Fibroblast of mammary gland (primary cell): ENCODE measurements at places on chromosomes 2 and 18.

GRCh38 chr18:47100212-47100831, 50.0 kb downstream of the HDHD2 start:
- peak; percentile 56 for DNase-seq

DNA sequence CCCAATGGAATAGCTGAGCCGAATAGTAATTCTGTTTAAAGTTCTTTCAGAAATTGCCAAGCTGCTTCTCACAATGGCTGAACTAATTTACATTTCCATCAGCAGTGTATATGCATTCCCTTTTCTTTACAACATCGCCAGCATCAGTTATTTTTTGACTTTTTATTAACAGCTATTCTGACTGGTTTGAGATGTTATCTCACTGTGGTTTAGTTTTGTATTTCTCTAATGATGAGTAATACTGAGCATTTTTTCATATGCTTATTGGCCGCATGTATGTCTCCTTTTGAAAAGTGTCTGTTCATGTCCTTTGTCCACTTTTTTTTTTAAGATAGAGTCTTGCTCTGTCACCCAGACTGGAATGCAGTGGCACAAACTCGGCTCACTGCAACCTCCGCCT, 100.7 kb downstream of the C2orf74 start:
- DNase-seq = no peak

DNA sequence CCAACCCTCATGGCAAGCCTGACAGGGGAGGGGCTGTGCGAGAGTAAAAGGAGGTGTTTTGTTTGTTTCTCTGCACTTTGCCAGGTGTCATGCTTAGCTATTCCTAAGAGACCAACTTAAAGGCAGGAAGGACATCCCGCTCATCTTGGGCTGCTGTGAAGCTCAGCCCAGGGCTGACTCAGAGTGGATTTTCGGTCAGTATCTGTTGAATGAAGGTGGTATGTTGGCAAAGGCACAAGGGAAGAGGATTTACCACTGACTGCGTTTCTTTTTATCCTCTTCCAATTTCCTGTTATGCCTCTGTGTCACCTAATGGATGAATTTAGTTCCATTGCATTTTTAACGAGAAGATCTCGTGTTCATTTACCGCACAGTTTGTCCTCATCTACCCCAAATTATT, 18.9 kb downstream of the TRPM8 start:
- DNase-seq = no peak

DNA sequence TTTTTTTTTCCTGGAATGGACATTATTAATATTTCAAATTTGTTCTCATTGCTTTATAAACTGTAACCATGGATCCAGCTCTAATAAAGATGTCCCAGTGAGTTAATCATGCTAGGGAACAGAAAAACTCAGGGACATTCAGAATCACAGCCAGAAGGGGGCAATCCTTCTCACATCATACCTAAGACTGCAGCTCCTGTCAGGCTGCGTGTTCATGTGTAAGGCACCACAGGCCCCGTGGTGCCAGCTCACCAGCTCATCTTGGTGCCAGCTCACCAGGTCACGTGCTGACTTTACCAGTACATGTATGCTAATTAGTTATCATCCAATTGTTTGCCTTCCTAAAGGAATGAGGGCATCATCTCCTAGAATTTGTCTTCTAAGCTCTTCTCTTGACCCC, 84.7 kb upstream of the NEDD4L start:
- DNase-seq = peak; percentile 65

GRCh38 chr2:187188783-187189631, 259.0 kb downstream of the CALCRL start:
- no peak for DNase-seq

GRCh38 chr18:77079954-77080682, 52.5 kb downstream of the MBP start:
- DNase-seq = no peak

DNA sequence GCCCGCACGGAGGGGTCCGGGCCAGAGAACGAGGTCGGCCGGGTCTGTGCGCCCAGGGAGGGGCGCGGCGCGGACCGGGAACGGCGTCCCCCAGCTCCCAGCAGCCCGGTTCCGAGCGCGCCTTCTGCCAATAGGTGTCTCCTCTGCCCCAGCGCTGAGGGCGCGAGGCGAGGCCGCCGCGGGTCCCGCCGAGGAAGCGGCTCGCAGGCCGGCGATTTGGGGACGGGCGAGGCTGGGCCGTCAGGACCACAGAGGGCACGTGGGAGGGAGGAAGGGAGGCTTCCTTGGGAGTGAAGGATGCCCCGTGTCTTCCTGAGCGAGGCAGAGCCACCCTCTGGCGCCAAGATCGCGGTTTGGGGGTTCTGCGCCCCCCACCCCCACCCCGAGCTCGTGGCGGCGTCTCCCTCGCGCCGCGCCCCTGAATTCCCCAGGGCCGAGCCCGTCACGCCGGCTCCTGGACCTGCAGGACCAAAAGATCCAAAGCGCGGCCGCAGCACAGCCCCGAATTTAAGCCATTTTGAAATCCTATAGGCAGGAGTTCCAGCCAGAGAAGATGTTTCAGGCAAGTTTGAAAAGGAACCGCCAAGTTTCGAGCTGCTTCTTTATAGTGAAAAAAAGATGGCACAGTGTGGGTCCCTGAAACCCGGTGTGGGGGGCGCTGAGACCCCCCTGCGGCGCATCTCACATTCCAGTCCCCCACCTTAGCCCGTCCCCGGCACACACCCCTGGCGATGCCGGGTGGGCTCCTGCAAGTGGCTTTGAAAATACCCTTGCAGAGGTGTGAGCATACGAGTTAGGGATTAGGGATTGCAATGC, 909 bp downstream of the NFATC1 start:
- DNase-seq = peak; percentile 32

GRCh38 chr2:238670111-238670585, 177.7 kb upstream of the TWIST2 start:
- peak; percentile 95 for DNase-seq

DNA sequence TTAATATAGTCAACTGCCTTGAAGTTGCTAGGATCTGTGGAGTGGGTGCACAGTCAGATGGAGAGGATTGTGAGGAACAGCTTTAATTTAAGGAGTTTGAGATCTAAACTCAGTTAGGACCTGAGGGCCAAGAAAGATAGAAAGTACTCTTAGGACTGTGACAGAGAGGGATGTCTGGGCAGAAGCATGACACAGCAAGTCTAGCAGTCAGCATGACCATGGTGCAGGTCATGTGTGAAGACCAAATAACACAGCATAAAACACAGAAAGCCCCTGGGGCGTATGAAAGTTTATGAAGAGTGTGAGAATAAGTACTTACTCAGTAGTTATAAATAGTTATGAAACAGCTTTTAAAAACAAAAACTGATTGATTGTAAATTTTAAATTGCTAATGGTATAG, 107.2 kb downstream of the GALNT1 start:
- DNase-seq = no peak

GRCh38 chr2:48213646-48214045, 307.3 kb upstream of the FBXO11 start:
- DNase-seq = no peak
